ENCODE measurements at places on chromosomes 6 and 20. TPM values are rescaled to one million over a fixed set of nuclear protein-coding genes. Genes with fewer than 3 reads are reported as not detected.
A peak's percentile ranks its signal among the peaks of the same experiment; 100 is the strongest.

The MAP7 gene
- 16.0 TPM for polyA plus RNA-seq

The PCK1 gene
- polyA plus RNA-seq = 551 TPM

- no peak for DNase-seq
These were observed 1.3 kb downstream of the NKAIN2 start for GRCh38 chr6:123804787-123805540.

DNA sequence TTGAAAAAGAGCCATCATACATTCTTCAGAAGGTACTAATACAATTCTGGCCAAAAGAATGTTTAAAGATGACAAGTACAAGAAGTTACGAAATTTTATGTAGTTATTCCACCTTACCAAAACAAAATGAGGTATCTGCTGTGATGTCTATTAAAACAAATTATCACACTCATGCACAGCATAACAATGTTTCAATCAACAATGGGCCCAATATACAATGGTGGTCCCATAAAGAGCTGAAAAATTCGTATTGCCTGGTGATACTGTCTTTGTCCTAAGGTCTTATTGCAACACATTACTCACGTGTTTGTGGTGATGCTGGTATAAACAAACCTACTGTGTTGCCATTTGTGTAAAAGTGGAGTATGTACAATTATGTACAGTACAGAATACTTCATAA is 3.6 kb upstream of the NUP153 start:
- no peak for DNase-seq

- DNase-seq = no peak
These were observed 39.4 kb upstream of the KCNK5 start for GRCh38 chr6:39268721-39269120.

The TRAPPC3L gene
- not detected for polyA plus RNA-seq

- no peak for DNase-seq
These were observed 1.5 kb downstream of the LEMD2 start for GRCh38 chr6:33787346-33787953.

The ELOVL2 gene
- not detected for polyA plus RNA-seq

GRCh38 chr6:34657307-34657978 is 39.1 kb downstream of the ILRUN start:
- DNase-seq = peak; percentile 31

GRCh38 chr6:32075781-32076180 is 33.4 kb downstream of the TNXB start:
- DNase-seq = no peak

The SIRPB1 gene
- polyA plus RNA-seq = 0.58 TPM

All from kidney (tissue), 22 donors.